Effector CD4-positive, alpha-beta T cell (primary cell): ENCODE measurements at places on chromosomes 6 and 20.

DNA sequence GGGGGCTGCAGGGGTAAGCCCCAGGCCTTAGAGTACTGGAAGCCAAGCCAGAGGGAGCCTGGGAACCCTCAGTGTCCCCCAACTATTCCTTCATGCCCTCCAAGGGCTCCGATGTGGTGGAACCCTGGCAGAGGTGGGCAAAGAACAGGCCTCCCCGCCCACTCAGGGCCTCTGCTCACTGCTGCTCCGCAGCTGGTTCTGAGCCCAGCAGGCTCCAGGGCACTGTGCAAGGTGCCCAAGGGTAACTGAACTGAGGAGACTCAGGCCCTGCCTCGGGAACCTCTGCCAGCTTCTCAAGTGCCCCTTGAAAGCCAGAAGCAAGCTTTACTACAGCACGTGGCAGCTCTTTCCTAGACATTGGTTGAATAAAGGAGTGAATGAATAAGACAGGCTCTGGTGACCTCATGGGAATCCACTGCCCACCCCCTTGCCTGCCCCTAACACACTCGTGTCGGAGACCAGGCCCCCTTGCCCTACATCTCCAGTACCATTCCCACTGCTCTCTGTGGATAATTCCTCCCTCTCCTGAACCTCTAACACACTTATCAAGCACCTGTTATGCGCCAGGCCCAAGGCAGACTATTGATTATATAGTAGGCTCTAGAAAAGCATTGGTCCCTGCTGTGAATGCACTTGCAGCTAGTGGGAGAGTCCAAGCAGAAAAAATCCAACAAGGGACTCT, 55.0 kb downstream of the TOX2 start:
- DNase-seq, result no peak

GRCh38 chr20:59221049-59221706, 57.6 kb downstream of the ZNF831 start:
- DNase-seq, result no peak

DNA sequence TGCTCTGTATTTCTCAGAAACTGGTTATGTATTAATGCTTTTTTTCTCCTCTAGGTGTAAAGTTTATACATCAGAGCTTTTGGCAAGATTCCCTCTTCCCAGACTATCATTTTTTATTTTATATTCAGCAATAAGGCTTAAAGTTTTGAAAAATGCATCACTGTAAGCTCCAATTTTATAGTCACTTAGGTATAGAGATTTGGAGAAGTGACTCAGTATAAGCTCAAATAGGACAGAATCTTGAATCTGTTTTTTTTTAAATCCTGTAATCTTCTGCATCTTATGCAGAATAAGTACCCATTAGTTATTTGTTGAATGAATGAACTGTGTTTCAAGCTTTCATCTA, 1.0 kb downstream of the NCOA7 start:
- no peak for DNase-seq

DNA sequence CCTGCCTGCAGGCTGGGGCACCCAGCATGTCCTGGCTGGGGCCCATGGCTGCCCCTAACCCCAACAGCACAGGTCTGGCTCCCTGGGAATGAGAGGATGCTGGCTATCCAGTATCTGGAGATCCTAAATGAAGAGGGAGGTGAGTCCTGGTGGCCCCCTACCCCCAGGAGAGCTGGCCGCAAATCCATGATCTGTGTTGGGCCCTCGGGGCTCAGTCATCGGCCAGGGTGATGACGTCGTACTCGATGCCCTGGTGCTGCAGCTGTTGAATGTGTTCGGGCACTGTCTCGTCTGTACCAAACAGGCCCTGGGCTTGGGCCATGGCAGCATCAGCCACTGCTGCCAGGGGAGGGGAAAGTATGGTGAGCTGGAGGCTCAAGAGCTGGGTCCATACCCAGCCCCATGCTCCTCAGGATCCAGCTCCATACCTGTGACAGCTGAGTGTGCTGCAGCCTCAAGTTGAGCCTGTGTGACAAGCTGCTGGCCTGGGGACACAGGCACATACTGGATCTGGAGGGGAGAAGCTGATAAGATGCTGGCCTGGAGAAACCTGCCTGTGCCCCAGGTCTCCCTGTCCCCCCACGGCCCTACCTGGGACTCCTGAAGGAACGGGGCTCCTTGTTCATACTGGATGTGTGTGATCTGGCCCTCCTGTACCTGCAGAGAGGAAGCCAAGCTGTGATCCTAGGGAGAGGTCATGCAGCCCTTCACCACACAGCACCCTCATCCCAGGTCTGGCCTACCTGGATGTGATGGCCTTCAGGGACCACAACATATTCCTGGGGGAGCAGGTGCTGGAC, 14.5 kb downstream of the PCIF1 start:
- DNase-seq, result no peak

- no peak for DNase-seq
These were observed 71.1 kb upstream of the RUNX2 start for GRCh38 chr6:45256697-45257695.
